ENCODE measurements at places on chromosomes 3 and 15.

GRCh38 chr3:148379763-148380382, 317.8 kb upstream of the AGTR1 start:
- peak; percentile 54 for DNase-seq

DNA sequence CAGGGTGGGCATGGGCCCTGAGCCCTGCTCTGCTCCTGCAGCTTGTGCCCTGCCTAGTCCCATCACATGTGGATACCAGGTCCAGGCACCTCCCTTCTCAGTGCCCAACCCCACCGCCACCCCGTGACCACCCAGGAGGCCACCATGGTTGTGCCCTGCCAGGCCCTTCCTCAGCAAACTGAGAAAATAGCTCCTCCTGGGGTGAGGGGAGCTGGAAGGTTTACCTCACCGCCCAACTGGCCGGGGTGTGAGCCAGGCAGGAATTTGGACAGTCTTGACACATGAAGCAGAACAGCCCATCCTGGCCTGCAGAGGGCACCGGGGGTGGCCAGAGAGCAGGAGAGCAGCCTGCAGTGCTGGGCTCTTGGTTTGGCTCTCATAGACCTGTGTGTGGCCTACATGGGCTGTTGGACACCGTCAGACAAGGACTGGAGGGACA, 11.4 kb upstream of the C3orf22 start:
- DNase-seq, result no peak

DNA sequence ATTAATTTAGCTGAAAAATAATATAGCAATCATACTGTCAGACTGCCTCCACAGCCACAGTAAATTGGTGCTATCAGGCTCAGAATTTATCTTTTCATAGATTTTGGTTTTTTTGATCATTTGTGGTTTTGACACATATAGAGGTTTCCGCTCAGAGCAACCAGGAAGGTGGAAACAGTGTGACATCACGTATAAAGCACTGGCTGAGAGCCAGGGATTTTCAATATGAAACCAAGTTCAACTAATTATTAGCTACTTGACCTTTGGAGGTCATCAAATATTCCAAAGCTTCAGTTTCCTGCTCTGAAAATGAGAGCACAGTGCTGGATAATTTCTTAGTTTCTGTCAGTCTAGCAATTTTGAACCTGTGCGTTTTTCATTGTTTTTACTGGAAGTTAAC, 433.8 kb upstream of the SUCLG2 start:
- peak; percentile 57 for DNase-seq

DNA sequence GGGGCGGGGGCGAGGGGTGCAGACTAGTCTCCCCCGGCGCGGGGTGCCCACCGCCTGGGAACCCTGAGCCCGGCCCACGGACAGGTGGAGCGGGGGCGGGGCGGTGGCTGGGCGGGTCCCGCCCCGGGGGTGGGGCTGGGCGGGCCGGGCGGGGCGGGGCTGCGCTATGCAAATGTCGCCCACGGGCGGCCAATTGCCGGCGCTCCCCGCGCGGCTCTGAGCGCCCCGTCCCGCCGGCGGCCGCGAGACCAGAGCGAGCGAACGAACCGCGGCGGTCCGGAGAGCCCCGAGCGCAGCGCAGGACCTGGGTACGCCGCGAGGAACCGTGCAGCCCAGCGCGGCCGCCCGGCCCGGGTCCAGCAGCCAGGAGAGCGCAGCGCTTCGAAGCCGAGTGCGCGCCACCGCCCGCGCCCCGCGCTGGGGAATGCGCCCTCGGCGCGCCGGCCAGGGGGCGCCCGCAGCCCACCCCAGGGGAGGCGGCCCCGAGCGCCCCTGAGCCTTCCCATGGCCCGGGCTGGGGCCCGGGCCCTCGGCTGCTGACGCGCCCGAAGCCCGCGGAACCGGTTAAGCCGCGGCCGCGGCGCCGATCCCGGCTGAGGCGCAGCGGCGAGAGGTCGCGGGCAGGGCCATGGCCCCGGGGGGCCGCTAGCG, at the start of gene SEMA3F:
Gene SEMA3F (plus strand): TSS at position 485 of the 651 bp plus-strand sequence. CDS start 4,299 bp downstream, outside the sequence.
- DNase-seq, result peak; percentile 60

GRCh38 chr15:52340093-52340492, 44.5 kb upstream of the MYO5C start:
- no peak for DNase-seq

- DNase-seq, result no peak
These were observed 23.7 kb upstream of the HERC1 start for GRCh38 chr15:63857461-63857856.

GRCh38 chr15:64373360-64373759, 7.9 kb downstream of the PCLAF start:
- DNase-seq, result no peak

Data from Caki2 (cell line).